Activated naive CD8-positive, alpha-beta T cell treated with anti-CD3 and anti-CD28 coated beads for 36 hours (primary cell): ENCODE measurements at places on chromosomes 13 and 19. TPM values are rescaled to one million over a fixed set of nuclear protein-coding genes. Genes with fewer than 3 reads are reported as not detected.

DNA sequence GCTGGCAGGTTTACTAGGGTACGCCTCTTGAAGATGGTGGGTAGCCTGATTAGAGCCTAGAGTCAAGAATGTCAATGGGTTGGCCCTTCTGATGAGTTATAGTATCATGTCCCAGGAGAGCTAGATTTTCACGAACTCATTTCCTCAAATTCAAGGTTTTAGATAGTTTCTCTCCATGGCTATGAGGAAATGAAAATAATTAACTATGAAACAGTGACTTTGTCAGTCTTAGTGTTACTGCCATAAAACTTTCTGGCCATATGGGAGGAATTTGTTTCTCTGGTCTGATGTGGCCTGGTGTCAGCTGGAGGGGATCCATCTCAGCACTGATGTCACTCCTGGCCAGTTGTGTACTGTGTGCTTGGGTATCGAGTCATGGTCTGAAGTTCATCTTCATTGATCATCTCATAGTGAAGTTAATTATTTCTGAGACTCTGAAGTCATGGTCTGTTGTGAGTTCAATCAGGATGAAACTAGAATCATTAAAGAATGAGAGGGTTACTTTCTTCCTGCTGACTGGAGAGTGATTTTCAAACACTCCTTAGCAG lies 49.4 kb upstream of the TNFSF11 start:
- H3K27me3 ChIP-seq, result no peaks in the 10 kb centered on the region
- no peak for DNase-seq
- H3K4me1 ChIP-seq, result no peaks in the 10 kb centered on the region
- no peak overlapping the region for H3K4me3 ChIP-seq
- H3K27ac ChIP-seq, result no peak overlapping the region
- H3K36me3 ChIP-seq, result no peaks in the 10 kb centered on the region

- H3K36me3 ChIP-seq, result no peaks in the 10 kb centered on the region
- no peak overlapping the region for H3K4me3 ChIP-seq
- no peaks in the 10 kb centered on the region for H3K27me3 ChIP-seq
Measured at GRCh38 chr13:92681239-92681638, 545.4 kb upstream of the GPC6 start.

- H3K27me3 ChIP-seq, result no peaks in the 10 kb centered on the region
- DNase-seq, result no peak
- no peak overlapping the region for H3K4me3 ChIP-seq
- H3K27ac ChIP-seq, result no peak overlapping the region
- no peaks in the 10 kb centered on the region for H3K4me1 ChIP-seq
- no peaks in the 10 kb centered on the region for H3K36me3 ChIP-seq
Measured at GRCh38 chr19:33498391-33499000, 23.1 kb downstream of the PEPD start.

IFNL1 gene
- total RNA-seq, result not detected

VPS36 gene
- total RNA-seq, result 22.6 TPM
